ENCODE measurements at places on chromosomes 6 and 20.

DNA sequence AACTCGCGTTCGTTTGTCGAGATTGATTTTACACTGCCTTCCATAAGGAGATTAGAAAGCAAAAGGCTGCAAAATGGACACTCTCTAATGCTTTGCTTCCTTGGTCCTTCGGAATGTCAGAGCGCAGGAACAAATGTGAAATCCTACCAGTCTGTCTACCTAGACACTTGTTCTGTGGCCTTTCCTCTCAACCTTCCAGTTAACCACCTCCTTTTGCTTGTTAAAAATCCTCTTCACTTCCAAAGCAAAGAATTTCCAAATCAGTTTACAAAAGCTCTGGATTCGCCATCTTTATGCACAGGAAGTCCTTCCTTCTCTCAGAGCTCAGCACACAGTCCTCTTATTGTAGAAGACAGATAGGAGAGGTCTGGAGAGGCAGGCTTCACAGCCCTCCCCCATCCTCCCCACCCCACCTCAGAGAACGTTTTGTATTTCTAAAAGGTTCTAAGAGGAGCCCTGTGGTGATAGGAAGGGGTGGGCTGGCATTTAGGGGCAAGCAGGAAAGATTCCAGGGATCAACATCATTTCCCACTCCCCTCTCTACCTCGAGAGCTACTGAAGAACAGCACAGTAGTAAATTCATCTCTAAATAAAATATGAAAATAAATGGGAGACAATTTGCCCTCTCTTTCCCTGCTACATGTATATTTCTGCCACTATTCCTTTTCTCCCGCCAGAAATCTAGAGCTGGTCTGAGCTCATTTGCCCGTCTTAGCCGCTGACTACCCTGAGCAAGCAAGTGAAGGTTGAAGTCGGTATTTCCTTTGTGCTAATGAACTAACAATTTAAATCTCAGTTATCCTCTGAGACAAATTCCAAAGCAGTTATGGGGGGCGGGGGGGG is 18.9 kb downstream of the TFAP2A start:
- DNase-seq = no peak

DNA sequence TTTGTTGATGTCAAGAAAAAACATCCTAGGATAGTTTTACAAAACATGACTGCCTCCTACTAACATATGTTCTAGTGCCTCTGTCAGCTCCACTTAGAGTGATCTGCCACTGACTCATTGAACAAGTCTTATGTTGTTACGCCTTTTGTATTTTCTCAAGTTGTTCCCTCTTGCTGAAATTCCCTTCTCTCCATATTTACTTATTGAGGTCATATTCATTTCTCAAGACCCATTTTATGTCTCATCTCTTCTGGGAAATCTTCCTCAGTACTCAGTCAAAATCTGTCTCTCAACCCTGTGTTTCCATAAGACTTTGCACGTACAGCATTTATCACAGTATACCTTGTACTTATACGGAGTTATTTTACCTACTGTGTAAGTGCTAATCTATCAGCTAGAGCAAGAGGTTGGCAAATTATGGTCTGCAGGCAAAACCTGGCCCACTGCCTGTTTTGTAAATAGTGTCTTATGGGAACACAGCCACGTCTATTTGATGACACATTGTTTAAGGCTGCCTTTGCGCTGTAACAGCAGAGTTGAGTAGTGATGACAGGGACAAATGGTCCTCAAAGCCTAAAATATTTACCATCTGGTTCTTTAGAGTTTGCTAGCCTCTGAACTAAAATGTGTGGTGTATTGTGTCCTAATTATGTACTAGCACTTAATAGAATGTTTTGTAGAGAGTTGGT is 83.4 kb downstream of the ADGRB3 start:
- DNase-seq = peak; percentile 6

GRCh38 chr6:130070792-130071191 is 52.4 kb downstream of the L3MBTL3 start:
- DNase-seq = no peak

DNA sequence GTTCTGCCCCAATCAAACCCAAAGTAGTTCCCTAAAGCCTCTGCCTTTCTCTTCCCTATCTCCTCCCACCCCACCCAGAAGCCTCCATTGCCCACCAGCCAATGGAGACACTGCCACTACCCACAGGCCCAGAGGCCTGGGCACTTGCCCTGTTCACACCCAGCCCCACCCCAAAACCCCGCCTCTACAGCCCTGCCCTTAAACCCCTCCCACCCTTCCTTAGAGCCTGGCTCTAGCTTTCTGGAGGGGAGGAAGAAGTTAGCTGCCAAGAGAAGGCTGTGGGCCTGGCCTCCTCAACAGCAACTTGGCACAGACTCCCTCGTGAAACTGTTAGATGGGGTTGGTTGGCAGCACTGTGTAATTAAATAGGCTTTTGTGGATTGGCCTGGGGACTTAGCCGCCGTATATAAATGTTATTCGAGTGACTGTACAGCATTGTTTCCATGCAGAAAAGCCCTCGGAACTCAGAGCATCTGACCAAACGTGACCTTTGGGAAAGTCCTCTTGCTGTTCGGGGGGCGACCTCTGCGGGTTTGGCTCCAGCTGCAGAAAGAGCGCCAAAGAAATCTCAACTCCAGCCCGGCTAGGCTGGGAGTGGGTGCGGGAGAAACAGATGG is 31.4 kb downstream of the COL11A2 start:
- DNase-seq = peak; percentile 89

DNA sequence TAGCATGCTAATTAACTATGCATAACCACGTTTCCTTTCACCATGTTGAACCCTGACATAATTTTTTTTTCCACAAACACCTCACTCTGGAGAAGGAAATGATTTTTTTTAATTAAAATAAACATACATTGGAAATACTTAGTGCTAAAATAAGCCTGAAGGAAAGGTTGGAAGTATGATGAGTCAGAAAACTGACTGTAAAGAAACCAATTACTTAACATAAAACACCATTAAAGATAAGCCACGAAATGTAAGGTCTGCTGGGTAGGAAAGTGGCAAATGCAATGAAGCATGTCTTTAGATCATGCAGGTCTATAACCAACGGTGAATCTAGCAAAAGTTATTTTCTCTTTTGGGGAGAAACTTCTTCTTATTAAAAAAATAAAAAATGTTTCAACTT is 47.5 kb downstream of the OPRM1 start:
- no peak for DNase-seq

- peak; percentile 70 for DNase-seq
These were observed 6.0 kb upstream of the TRIM26 start for GRCh38 chr6:30219244-30219643.

DNA sequence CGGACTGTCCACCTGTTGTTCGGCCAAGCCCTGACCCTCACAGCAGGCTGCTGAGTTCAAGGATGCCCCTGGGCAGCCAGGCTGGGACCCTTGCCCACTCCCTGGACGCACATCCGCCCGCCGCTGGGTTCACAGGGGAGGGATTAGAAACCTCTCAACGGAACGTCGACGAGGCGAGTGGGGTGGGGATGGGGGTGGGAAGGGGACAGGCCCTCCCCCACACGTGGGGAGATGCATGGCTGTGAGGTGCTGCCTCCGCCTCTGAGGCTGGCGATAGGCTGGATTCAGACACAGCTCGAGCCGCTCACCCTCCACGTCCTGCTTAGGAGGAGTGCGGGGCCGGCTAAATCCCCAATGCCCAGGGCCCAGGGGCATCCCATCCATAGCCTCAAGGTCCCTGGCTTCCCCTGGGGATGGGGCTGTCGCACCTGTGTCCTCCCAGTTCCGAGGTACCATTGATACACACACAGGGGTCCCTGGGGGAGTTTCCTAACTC is 90.6 kb upstream of the BHLHE23 start:
- no peak for DNase-seq

- DNase-seq = no peak
These were observed 86.6 kb downstream of the SLC16A10 start for GRCh38 chr6:111173946-111174345.

DNA sequence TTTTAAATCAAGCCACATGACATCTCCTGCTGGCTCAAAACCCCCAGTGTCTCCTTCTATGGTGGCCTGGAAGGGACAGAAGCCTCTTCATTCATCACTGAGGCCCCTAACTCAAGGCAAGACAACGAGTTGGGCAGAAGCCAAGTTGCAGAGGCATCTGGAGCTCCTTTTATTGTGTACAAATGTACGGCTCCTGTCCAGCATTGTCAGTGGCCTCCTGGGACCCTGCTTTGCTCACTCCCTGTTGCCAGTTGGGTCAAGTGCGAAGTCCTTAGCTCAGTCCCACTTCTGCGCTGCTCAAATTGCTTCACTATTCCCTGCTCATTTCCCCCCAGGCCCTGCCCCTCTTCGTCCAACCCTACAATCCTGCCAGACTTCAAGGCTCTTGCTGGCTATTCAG is 181.2 kb upstream of the PMEPA1 start:
- no peak for DNase-seq

DNA sequence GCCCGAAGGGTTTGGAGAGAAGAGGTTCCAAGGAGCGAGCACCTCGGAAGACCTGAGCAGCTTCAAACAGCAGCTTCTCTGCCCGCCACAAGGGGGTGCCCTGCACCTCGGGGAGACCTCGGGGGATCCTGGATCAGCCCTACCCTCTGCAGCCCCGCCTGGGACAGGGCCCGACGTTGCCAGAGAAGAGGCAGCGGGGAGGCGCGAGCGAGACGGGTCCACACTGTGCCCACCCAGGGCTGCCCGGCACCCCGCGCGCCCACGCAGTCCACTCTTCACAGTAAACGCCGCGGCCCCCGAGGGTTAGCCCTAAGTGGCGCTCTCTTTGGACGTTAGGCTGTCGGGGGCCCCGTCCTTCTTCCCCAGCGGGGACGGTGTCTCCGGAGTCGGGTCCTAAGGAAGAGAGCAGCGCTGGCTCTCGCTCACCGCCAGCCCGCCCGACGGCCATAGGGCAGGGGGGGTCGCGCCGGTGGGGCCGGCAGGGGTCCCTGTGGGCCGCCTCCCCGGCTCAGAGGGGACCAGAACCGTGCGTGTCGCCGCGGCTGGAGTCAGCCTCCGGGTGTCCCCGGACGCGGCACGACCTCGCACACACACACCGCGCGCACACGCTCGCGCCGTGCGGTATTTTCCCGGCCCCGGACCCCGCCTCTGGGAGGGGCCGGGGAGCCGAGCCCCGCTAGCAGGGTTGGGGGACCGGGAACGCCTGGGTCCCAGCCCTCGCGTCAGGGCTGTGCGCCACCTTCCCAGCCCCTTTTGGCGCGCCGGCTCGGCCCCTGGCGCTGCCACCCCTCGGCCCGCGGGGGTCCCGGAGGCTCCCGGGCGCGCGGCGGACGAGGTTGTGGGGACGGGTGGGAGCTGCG is 929 bp downstream of the CDH22 start:
- DNase-seq = peak; percentile 85

- DNase-seq = peak; percentile 36
These were observed 77.1 kb upstream of the MAN1A1 start for GRCh38 chr6:119426619-119427018.

GRCh38 chr20:4817230-4817671 is 95.5 kb downstream of the PRND start:
- DNase-seq = peak; percentile 31

DNA sequence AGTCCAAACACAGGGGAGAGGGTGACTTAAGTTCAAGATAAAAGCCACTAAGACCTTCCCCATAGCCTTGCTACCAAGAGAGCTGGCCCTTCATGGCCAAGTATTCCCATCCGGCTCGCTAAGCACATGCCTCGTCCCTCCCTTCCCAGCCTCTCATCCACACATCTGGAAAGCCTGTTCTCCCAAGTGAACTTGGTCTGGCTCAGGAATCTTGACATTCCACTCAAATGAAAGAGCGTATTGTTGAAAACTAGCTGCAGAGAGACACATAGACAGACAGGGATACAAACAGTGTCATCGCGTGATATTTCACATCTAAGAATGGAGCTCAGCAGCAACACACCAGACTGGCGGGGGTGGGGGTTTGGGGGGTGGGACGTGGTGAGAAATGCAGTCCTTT is 182.8 kb upstream of the FOXQ1 start:
- no peak for DNase-seq

DNA sequence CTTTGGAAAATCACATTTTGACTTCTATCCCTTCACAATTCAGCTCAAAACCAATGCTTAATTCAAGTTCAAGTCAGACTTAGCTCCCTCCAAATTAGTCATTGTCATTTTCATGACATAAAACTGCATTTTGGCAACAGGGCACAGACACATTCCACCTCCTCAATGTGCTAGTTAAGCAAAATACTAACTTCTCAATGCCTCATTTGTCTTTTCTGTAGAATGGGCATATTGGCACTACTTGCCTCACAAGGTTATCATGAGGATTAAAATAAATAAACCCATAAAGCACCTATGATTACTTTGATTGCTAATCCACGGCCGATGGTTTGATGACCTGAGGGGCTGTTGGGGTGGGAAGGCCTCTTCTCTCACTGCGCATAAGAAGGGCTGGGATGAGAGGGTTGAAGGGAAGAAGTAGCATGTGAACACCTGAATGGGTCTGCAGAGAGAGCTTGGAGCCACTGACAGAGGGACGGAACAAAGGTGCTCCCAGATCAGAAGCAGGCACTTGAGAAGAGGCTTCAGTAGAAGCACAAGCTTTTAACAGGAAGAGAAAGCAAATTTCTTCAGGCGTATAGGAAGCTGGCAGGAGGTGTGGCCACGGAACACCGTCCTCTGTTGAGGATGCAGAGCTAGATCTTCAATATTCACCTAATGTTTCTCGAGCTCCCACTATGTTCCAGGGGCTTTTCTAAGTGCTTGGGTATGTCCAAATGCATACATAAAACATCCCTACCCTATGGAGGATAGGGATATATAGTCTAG is 11.7 kb upstream of the TBC1D7 start:
- DNase-seq = no peak

- DNase-seq = no peak
These were observed 42.2 kb downstream of the PPP1R14C start for GRCh38 chr6:150184850-150185731.

DNA sequence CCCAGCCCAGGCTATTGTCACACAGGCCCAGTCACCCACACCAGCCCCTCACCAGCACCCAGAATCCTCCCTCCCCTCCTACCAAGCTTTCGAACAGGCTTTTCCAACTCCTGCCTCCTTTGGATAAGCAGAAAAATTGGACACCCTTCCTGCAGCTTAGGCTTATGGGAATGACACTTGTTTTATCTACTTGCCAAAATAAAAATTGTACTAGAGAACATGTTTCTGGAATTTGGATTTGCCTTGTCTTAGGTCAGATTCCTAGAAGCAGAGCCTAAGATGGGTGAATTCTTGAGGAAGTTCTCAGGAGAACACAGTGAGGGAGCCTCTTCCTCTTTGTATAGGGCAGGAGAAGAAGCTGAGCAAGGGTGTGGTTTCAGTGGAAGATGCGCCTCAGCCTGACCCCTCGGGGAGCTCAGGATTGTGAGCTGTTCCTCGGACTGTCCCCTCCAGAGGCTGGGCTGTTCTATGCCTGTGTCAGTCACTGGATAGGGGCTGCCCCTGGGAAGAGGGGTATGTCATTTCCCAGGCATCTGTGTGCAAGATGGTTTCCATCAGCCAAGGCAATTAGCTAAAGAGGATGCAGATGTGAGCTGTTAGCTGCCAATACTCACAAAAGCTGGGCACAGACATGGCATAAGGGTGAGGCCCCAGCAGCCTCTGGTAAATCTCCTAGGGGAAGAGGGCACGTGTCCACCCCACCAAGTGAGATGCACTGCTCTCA is 33.9 kb downstream of the ITPR3 start:
- DNase-seq = no peak

DNA sequence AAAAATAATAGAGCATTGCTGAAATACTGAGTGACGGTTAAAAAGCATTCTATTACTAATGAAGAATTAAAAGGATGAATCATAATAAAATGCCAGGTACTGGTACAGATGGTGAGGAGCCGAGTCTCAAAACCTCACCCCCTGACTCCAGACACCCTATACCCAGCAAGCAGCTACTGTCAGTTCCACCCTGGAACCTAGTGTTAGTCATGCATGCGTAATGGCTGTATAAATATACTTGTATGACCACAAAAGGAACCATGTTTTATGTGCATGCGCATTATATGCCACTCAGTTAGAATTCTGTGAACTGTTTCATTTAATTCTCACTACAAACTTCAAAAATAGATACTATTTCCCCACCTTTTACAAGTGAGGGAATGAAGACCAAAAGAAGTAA is 568.7 kb upstream of the RNF217 start:
- no peak for DNase-seq
